ENCODE measurements at places on chromosomes 3 and 15. TPM values are rescaled to one million over a fixed set of nuclear protein-coding genes. Genes with fewer than 3 reads are reported as not detected.
A peak's percentile ranks its signal among the peaks of the same experiment; 100 is the strongest.

STRIT1 gene
- not detected for polyA plus RNA-seq

DLL4 gene
- polyA plus RNA-seq, result 6.8 TPM

ST3GAL6 gene
- 1.7 TPM for polyA plus RNA-seq

TMEM108 gene
- polyA plus RNA-seq, result 95.9 TPM

LCTL gene
- 0.24 TPM for polyA plus RNA-seq

P2RY14 gene
- polyA plus RNA-seq, result 1.4 TPM

ATP10A gene
- polyA plus RNA-seq, result 2.7 TPM

CISH gene
- polyA plus RNA-seq, result 2.2 TPM

DNA sequence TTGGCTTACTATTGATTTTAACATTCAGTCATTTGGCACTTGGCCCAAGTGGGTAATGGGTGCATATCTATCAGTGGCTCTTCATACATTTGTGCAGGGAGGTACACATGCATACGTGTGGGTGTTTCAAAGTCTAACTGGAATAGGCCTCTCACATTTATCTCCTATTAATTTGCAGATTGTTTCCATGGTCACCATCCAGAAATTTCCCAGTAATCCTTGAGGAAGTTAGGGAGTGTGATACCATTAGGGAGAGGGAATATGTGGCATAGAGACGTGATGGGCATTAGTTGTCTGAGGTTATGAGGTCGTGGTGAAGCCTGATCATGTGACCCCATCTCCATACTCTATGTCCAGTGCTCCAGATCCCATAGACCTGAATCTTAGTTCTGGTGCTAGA lies 102.8 kb downstream of the LPP start:
- DNase-seq, result no peak

DNA sequence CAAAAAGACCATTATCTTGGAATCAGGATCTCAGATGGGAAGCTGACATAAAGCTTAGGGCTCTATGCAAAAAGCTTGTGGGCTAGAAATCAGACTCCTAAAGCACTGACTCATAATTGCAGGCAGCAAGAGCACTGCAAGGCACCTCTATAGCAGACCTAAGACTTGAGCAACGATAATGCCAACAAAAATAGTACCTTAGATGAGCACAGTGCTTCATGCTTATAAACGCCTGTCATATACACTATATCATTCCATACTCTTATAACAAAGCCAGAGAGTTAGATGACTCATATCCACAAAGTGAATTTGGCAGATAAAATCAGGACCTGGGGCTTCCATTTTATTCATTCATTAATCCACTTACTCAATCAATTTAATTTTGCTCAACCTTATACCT lies 560.8 kb downstream of the MCTP2 start:
- DNase-seq, result no peak

- DNase-seq, result no peak
Measured at GRCh38 chr3:121531269-121531668, 14.5 kb downstream of the POLQ start.

DNA sequence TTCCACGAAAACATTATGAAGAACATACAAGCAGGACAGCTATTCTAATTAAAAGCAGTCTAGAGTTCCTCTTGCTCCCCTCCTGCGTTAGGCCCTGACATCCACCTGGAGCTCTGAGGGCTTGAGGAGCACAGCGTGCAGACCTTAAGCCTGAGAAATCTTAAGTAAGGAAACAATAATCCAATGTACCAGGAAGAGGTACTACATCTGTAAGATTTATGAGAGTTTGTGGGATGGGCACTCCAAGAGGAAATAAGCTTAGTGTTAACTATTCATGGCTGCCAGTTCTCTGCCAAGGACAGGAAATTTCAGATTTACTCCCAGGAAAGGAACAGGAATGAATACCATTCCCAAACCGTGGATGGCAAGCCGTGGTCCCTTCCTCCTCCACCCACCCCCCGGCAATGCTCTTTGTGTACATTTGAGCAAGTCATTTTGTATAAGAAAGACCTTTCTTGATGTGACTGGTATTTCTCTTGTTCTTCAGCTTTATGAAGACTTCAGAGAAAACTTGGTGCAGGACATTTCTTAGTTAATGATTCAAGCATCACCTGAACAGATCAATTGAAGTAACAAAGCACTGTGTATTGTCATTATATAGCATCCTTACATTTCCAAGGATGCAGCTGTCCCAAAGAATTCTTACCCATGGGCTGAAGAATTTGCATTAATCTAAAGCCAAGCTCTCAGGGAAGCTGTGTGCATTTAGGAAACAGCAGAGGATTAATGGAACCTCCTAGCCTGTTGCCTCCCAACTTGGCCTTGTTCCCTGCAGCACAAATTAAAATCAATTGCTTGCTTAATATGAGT lies 28.8 kb upstream of the VILL start:
- no peak for DNase-seq

DNA sequence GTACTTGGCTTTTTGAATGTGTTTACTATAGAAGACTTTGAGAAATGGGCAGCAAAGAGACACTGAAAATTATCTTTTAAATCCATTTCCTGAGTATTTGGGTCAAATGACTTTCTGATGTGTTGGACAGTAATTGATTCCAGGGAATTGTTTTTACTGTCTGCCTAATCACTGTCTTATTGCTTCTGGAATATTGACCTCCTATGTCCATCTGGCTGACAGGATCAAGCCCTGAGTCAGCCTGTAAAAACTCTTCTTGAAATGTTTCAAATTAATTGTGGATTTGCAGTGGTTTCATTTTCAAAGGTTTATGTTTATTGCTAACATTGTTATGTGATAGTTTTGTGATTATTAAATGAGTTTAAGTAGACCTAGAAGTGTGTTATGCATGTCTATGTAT lies 50.6 kb upstream of the MLF1 start:
- no peak for DNase-seq

- DNase-seq, result no peak
Measured at GRCh38 chr15:98760112-98760826, 111.9 kb downstream of the IGF1R start.

DNA sequence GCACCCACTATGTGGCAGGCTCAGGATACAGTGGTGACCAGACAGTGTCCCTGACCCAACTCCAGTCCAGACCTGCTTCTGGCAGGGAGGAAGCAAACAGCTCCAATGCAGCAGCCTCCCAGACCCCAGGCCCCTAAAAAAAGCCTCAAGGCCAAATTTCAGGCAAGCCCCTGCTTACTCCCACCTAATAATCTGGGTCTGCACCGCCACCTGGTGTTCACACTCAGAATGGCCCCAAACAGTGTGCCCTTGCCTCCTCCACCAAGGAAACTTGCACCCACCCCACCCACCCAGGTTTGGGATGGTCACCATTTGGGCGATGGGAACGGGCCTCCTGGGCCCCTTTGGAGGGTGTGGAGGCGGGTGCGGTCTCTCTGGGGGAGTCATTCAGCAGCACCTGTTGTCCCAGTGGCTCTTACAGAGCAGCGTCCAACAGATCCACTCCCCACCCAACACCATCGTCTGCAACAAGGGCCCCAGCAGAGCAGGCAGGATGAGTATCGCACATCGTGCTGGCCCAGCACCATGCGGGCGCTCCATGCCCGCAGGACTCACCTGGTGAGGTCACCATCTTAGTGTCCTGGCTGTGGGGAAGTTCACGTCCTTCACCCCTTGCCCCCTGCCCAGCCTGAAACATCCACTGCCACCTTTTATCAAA lies 17.3 kb downstream of the C3orf18 start:
- DNase-seq, result peak; percentile 85

- no peak for DNase-seq
Measured at GRCh38 chr3:170641510-170642236, 55.8 kb upstream of the SLC7A14 start.

GRCh38 chr3:121651684-121652083 lies 9.0 kb downstream of the HCLS1 start:
- DNase-seq, result no peak

DNA sequence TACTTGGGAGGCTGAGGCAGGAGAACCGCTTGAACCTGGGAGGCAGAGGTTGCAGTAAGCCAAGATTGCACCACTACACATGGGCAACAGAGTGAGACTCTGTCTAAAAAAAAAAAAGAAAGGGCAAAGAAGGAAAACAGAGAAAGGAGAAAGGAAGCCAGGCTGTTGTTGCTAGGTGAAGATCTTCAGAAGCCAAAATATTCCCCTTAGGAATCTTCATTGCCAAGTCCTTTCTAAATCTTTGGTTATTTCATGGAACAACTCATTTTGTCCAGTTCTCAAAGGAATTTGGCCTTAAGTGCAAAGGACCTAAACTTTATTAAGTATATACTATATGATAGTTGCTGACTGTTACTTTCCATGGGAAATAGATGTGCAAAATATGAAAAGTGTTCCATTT lies 59.2 kb upstream of the OSBPL11 start:
- peak; percentile 27 for DNase-seq

GRCh38 chr15:70111203-70112073 lies 13.7 kb upstream of the TLE3 start:
- peak; percentile 95 for DNase-seq

GRCh38 chr3:62049033-62049432 lies 324.3 kb downstream of the FEZF2 start:
- DNase-seq, result no peak

DNA sequence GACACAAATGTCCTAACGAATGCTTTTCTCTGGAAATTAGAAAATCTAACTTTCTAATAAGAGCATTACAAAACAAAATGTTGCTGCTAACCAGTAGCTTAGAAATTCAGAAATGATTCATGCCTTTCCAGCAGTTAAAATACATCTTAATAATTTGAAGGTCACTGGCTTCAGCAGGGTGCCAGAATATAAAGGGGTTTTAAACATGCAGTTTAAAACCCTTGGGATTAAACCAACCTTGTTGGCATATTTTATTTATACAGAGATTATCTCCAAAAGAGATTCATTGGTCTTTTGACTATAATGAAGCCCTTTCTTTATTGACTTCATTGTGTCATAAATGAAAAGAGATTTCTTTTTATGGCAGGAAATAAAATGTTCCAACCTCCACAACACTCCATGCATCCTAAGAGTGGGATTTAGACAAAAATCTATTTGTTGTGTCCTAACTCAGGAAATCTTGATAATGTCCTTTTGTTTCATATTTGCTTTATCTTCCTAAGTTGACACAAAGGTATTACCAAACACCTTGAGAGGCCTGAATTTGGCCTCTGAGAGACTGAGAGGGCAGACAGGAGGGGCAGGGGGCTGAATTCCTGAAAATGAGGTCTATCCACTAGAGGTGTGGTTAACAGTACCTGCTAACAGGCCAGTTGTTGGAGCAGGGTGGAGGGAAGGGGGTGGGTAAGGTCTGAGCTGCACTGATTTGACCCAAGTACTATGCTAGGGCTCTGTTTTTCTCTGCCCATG lies 124.4 kb downstream of the FEZF2 start:
- DNase-seq, result no peak

GRCh38 chr3:119636249-119636648 lies 24.1 kb downstream of the POPDC2 start:
- DNase-seq, result no peak
